ENCODE measurements at places on chromosomes 7 and 10. TPM values are rescaled to one million over a fixed set of nuclear protein-coding genes. Genes with fewer than 3 reads are reported as not detected.

The CYP17A1 gene
- 2.1 TPM for total RNA-seq

The PILRA gene
- total RNA-seq = 15.2 TPM

The HOGA1 gene
- total RNA-seq = 0.39 TPM

The ADARB2 gene
- 2.8 TPM for total RNA-seq

The OPN1SW gene
- not detected for total RNA-seq

The PHYHIPL gene
- total RNA-seq = not detected

The C7orf57 gene
- total RNA-seq = 2.1 TPM

The OR2A12 gene
- total RNA-seq = not detected

DNA sequence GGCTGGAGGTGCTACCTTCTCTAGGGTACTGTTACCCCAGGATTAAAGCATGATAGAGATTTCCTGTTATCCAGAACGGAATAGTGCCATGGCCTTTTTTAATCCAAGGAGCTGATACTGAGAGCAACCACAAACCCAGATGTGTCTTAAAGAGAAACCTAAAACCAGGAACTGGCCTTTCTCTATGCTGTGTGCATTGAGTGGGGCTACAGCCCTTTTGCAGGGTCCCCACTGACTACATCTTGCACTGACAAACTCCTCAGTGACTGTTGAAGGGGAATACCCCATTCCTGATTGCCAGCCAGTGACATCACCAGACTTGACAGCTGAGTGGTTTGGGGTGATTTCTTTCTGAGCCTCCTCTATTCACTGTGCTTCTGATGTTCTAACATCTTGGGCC lies 81.9 kb upstream of the CAPZA2 start:
- peaks cover 12% of the 10 kb centered on the region for H3K4me1 ChIP-seq
- H3K36me3 ChIP-seq = no peaks in the 10 kb centered on the region
- no peaks in the 10 kb centered on the region for H3K27me3 ChIP-seq
- no peak for DNase-seq
- no peak overlapping the region for H3K4me3 ChIP-seq
- H3K27ac ChIP-seq = no peak overlapping the region

GRCh38 chr7:106522696-106523095 lies 138.3 kb downstream of the CCDC71L start:
- no peaks in the 10 kb centered on the region for H3K4me1 ChIP-seq
- no peaks in the 10 kb centered on the region for H3K27me3 ChIP-seq
- DNase-seq = no peak
- no peaks in the 10 kb centered on the region for H3K36me3 ChIP-seq
- no peak overlapping the region for H3K27ac ChIP-seq
- H3K4me3 ChIP-seq = no peak overlapping the region

DNA sequence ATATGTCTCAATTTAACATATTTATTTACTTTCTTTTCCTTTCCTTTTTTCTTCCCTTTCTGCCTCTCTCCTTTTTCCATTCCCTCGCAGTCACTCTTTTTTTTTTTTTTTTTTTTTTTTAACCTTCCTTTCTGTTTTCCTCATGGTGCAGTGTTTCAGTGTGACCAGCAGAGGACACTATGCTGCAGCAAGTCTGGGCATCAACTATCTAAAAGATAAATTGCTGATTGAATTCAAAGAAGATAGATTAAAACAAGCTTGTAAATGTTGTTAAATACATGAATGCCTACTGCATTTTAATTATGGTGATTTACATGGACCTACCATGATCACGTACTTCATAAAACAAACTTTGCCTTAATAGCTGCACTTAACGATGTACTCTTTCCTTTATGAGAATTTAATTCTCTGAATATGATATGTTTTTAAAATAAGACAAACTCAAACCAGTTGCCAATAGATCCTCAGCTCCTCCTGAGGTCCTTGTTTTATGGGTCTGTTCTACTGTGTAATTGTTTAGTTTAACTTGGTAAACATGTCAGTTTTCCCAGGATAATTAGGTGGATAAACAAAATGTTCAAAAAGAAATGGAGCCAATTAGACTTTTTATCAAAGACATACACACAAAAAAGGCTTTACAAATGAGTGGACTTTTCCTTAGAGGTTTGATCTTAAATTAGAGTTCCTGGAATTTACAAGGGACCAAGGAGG lies 101.0 kb upstream of the AGR3 start:
- peaks cover 49% of the 10 kb centered on the region for H3K4me1 ChIP-seq
- peak; percentile 31 for DNase-seq
- H3K36me3 ChIP-seq = no peaks in the 10 kb centered on the region
- H3K4me3 ChIP-seq = no peak overlapping the region

DNA sequence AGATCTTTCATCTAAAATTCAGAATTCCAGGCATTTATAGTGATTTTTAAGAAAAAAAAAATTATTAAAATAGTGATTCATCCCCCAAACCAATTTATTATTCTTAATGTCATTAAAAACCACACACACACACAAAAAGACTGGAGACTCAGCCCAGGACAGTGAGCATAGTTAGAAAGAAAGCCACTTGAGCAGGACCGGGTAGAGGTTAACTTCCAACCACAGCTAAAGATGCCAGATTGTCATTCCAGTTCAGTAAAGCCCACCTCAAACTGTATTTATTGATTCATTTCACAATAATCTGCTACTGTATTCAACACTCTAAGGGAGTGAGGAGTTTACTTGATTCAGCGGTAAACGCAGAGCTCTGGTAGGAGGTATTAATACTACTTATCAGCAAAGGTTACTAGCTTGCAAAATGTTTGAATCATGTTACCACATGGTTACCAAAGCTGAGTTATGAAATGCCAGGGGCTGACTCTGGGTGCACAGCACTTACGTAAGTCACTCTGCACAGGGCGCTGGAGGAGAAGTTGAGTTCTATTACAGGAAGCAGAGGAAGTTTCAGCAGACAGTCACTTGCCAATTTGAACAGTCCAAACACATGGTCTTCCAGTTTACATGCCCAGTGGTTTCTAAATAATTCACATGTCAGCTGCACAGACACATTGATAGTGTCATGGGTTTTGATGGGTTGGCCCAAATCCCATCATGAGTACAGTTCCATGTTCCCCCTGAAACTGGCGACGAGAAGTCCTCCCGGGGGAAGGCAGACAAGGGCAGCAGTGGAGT lies 64.6 kb downstream of the KLF6 start:
- H3K4me1 ChIP-seq = no peaks in the 10 kb centered on the region
- H3K36me3 ChIP-seq = no peaks in the 10 kb centered on the region
- H3K27me3 ChIP-seq = no peaks in the 10 kb centered on the region

- no peaks in the 10 kb centered on the region for H3K4me1 ChIP-seq
- no peaks in the 10 kb centered on the region for H3K27me3 ChIP-seq
- no peak overlapping the region for H3K27ac ChIP-seq
- H3K36me3 ChIP-seq = no peaks in the 10 kb centered on the region
These were observed 713.1 kb downstream of the GATA3 start for GRCh38 chr10:8767591-8767990.

DNA sequence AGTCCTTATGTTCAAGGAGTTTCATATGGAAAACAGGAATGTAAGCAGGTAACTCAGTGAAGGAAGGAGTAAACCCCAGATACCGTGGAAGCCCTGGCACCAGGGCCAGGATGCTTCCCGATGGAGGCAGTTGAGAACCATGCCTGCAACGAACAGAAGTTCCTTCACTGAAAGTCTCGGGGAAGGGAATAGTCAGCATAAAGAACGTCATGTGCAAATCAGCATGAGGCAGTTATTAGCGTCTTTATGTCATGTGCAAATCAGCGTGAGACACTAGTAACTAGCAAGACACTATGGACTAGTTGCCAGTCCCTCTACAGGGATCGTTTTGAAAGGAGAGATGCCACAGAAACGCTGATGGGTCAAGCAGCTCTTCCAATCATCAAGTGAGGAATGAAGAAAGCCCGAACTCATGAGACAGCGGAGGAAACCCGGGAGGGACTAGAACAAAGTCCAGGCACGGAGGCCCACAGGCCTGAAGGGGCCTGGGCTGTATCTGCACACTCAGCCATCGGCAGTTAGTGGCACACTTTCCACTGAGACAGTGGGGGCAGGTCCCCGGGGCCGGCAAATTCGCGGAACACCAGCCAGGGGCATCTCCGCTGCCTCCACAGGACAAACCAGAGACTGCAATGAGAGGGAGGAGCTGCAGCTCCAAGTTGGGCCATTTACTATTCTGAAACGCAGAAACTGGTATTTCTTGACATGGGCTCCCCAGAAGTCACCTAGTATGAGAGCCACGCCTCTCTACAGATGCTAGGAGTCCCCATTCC lies 109.6 kb downstream of the SFMBT2 start:
- peaks cover 3% of the 10 kb centered on the region for H3K4me1 ChIP-seq
- DNase-seq = peak; percentile 59
- no peak overlapping the region for H3K27ac ChIP-seq
- H3K4me3 ChIP-seq = no peak overlapping the region

GRCh38 chr7:8380130-8380529 lies 53.3 kb upstream of the NXPH1 start:
- H3K27me3 ChIP-seq = no peaks in the 10 kb centered on the region
- no peak for DNase-seq
- no peaks in the 10 kb centered on the region for H3K36me3 ChIP-seq
- H3K4me3 ChIP-seq = no peak overlapping the region
- H3K27ac ChIP-seq = no peak overlapping the region
- H3K4me1 ChIP-seq = no peaks in the 10 kb centered on the region

- no peaks in the 10 kb centered on the region for H3K4me1 ChIP-seq
- no peaks in the 10 kb centered on the region for H3K27me3 ChIP-seq
- no peak overlapping the region for H3K27ac ChIP-seq
- no peaks in the 10 kb centered on the region for H3K36me3 ChIP-seq
- H3K4me3 ChIP-seq = no peak overlapping the region
These were observed 166.8 kb downstream of the MTERF1 start for GRCh38 chr7:91713669-91714068.

- H3K4me1 ChIP-seq = peaks cover 12% of the 10 kb centered on the region
- H3K27ac ChIP-seq = no peak overlapping the region
- H3K36me3 ChIP-seq = no peaks in the 10 kb centered on the region
- H3K27me3 ChIP-seq = no peaks in the 10 kb centered on the region
These were observed 37.0 kb downstream of the GPR22 start for GRCh38 chr7:107506674-107507339.

DNA sequence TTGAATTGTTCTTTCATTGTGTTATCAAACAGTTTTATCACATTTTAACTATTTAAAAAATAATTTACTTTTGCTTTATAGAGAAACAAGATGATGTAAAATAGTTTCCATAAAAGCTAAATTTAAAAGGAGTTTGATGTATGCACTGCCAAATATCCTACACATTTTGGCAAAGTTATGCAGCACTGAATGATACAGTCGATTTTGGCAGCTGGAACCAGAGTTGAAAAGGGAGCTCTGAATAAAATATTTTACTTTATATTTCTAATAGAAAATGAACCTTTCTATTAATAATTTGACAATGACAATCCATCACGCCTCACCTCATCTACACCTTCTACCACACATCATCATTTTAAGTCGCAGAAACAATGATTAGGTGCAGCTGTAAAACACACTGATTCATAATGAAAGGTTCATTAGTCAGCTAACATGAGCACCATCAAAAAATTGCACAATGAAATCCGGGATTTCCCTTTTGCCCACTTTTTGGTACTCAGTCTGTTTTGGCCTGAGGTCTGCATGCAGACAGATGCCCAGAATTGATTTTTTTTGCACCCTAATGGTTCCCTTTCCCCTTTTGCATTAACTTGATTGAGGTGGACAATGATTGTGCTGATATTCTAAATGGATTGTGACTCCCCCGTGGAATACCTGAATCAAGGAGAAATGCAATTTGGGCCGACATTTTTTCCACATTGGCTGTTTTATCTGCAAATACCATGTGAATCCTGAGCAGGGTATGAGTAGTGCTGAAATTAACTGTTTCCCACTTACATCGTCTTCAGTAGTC lies 105.8 kb downstream of the THSD7A start:
- H3K27ac ChIP-seq = no peak overlapping the region
- no peak for DNase-seq
- no peaks in the 10 kb centered on the region for H3K27me3 ChIP-seq
- H3K4me3 ChIP-seq = no peak overlapping the region
- H3K4me1 ChIP-seq = no peaks in the 10 kb centered on the region

GRCh38 chr7:154591544-154591943 lies 411.4 kb downstream of the PAXIP1 start:
- H3K27me3 ChIP-seq = no peaks in the 10 kb centered on the region
- H3K27ac ChIP-seq = no peak overlapping the region
- no peak overlapping the region for H3K4me3 ChIP-seq
- no peaks in the 10 kb centered on the region for H3K4me1 ChIP-seq
- H3K36me3 ChIP-seq = no peaks in the 10 kb centered on the region

DNA sequence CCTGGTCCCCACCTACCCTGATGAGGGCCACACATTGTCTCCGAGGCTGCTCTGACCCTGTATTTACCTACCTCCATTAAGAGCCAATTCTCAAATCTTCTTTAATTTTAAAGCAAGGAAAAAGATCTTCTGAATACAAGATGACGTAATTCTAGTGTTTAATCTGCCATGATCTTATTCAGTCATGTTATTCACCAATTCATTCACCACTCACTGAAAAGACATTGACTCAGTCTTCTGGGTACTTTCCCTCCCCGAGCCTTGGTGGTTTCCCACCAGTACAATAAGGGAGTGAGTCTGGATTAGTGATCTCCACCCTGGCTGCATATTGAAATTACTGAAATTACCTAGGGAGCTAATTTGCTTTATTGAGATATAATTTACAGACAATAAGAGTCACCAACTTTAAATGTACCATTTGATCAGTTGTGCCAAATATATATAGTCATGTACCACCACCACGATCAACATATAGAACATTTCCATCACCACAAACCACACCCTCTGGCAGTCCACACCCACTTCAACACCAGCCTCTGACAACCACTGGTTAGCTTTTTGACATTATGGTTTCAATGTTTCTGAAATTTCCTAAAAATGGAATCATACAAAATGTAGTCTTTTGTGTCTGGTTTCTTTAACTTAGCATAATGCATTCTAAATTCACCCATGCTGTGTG lies 117.5 kb upstream of the UNC5B start:
- no peaks in the 10 kb centered on the region for H3K36me3 ChIP-seq
- H3K27me3 ChIP-seq = no peaks in the 10 kb centered on the region
- H3K4me1 ChIP-seq = no peaks in the 10 kb centered on the region
- no peak for DNase-seq

- H3K4me1 ChIP-seq = peaks cover 6% of the 10 kb centered on the region
- DNase-seq = no peak
- H3K36me3 ChIP-seq = no peaks in the 10 kb centered on the region
- H3K4me3 ChIP-seq = no peak overlapping the region
These were observed 15.9 kb downstream of the CAMK2B start for GRCh38 chr7:44309271-44310091.

GRCh38 chr7:29077854-29078253 lies 68.5 kb downstream of the CPVL start:
- no peak for DNase-seq
- H3K27me3 ChIP-seq = no peaks in the 10 kb centered on the region
- no peak overlapping the region for H3K27ac ChIP-seq
- no peak overlapping the region for H3K4me3 ChIP-seq

DNA sequence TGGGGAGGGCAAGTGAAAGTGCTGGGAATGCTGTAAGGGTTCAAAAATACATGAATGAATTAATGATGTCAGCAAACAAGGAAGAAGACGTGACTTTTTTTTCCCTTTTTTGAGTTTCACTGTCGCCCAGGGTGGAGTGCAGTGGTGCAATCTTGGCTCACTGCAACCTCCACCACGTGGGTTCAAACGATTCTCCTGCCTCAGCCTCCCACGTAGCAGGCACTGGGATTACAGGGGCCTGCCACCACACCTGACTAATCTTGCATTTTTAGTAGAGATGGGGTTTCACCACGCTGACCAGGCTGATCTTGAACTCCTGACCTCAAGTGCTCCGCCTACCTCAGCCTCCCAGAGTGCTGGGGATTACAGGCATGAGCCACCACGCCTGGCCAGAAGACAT lies 30.0 kb downstream of the DENND10 start:
- no peak overlapping the region for H3K27ac ChIP-seq
- no peaks in the 10 kb centered on the region for H3K27me3 ChIP-seq
- peaks cover 15% of the 10 kb centered on the region for H3K36me3 ChIP-seq

- no peak overlapping the region for H3K4me3 ChIP-seq
- H3K27ac ChIP-seq = no peak overlapping the region
- H3K27me3 ChIP-seq = no peaks in the 10 kb centered on the region
- DNase-seq = no peak
- H3K4me1 ChIP-seq = peaks cover 30% of the 10 kb centered on the region
These were observed 154.5 kb downstream of the SGMS1 start for GRCh38 chr10:50469288-50469687.

Measured in upper lobe of left lung (tissue), 6 donors.